ENCODE measurements at places on chromosomes 16 and 17.

DNA sequence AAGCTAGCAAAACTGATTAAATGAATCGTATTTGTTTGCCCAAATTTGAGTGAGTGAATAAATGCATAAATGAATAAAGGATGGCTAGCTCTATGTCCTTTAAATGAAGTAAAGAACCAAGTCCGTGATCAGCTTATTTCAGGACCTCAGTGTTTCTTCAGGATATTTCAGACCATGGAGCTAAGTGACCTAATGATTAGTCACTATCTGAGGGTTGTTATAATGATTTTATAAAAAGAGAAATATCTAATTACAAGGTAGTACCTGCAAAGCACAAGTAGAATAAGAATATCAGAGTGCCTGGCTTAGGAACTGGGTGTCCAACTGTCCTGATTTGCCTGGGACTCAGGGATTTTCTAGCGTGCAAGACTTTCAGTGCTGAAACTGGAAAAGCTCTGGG is 12.5 kb downstream of the KCNJ2 start:
- DNase-seq = no peak

DNA sequence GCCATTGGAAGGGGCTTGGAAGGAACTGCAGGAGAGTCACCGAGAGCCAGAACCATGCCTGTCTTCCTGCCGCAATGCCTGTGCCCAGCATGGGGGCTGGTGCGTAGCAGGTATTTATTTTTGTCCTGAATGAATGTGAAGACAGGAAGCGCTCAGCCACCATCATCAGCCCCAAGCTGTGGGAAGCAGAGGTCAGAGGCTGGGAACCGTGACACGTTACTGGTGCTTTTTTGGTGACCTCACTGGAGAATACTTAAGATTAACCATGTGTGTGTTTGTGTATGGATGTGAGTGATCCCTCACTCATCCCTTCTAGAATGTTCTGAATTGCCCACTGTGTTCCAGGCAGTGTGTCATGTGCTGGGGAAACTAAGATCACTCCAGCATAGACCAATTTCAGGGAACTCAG is 343.8 kb downstream of the SNX29 start:
- no peak for DNase-seq

DNA sequence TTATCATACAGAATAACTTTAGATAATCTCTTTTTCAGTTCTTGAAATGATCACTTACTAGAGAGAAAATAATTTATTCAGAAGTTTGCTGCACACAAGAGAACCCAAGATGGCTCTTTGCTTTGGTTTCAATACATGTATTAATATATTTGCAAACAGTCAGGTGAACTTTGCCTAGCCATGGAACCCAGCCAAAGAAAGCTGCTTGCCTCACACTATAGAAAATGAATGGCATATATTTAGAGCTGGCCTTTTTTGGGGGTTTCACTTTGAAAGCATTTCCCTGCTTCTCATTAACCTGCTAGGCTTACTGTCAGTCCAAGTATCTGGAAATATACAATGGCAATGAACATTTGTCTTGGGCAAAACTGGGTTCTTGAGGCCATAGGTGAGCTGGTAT is 75.3 kb downstream of the MRTFB start:
- no peak for DNase-seq

- DNase-seq = no peak
Observed at GRCh38 chr17:58413684-58414083, 3.6 kb downstream of the RNF43 start.

DNA sequence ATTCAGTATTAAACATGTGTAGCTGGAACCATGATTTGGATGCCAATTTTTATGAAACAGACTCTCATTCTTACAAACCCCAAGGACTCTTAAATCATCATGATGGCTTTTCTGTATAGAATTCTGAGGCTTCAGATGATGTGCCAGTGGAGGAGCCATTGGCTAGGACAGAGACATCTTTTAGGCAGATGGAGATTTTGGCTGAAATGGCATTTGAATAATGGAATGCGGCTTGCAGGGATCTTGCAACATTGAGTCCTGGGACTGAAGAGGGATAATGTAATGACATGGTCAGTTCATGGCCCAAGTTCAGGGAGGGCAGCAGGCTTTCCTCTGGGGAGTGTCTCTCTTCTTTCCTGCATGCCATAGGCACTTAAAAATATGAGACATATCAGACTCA is 172.4 kb downstream of the ABCA8 start:
- DNase-seq = no peak

Measured in activated CD4-positive, alpha-beta T cell treated with anti-CD3 and anti-CD28 coated beads, Interleukin-2, amount 50 U/mL, for 48 hours (primary cell).